ENCODE measurements at places on chromosomes 2 and 18.

- no peak for DNase-seq
Measured at GRCh38 chr2:19435815-19436214, 77.4 kb upstream of the OSR1 start.

DNA sequence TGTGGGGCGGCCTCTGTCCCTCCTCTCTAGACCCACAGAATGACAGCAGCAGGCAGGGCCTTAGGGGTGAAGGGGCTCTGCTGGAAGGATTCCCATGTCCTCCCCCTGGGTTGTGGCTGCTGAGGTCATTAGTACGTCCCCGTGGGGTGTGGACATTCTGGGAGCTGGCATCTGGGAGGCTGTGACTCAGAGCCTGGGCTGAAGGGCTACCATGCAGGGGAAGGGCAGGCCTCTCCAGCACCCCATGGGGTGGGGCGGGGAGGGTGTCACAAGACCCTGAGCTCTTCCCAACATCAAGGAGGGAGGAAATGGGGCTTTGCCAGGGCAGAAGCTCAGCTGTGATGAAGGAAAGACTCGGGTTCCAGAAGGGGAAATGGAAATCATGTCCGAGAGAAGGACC lies 105.8 kb upstream of the SMAD2 start:
- no peak for DNase-seq

DNA sequence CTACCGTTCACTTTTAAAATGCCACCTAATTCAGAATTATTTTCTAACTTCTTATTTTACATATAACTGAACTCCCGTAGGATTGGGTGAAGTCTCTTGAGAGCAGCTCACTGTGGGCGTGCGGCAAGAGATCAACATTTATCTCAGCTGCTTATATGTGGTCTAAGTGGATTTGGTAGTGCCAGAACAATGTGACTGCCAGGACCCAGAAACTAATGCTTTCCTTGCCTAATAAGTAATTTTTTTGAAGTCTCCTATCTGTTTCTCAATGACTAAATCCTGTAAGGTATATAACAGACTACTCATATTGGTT lies 11.2 kb upstream of the NFE2L2 start:
- no peak for DNase-seq

- DNase-seq = no peak
Measured at GRCh38 chr2:133765658-133766057, 197.4 kb upstream of the NCKAP5 start.

- DNase-seq = no peak
Measured at GRCh38 chr2:98479959-98480524, 35.4 kb downstream of the INPP4A start.

DNA sequence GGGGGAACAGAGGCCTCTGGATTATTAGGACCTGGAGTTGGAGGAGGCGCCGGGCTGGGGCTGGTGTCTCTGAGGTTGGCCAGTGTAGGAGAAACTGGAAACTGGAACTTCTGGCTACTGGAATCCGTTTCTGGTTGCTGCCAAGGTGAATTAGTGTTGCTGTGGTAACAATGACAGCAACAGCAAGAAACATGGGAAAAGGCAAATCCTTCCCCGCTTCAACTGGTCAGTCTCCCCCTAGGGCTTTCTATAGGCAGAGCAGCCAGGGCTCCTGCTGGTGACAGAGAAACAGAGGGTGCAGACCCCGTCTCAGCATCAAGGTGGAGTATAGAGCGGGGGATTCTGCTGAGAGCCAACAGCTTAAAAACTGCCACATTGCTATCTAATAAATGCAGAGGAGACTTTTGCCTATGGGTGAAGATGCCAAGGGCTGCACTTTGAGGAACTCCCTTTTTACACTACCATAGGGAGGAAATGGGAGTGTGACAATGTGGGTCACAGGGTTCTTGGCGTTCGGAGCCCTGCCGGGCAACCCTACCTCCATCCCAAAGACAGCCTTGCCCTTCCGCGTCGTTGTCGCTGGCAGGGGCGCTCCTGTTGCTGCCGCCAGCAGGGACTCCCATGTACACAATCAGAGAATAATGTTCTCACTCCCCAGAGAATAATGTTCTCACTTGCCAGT lies 81.4 kb upstream of the CABLES1 start:
- peak; percentile 51 for DNase-seq

DNA sequence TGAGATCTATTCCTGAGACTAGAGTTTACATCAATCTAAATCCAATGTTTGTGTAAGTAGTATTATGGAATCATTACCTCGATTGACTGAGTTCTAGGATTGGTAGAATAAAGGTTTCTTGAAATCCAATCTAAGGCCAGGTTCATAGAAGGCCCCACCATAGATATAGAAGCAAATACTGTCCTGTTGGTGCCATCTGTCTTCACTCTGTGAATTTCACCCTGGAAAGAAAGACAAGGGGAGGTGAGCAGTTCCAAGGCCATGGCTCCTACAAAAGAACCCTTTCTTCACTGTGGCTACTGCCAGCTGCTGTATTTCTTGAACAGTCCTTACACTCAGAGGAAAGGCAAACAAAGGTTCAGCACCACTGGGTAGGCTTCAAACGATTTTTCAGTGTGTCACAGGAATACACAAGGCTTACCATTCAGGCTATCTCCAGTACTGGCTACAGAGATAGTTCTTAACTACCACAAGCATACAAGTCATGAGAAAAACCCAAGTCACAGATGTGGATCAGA lies 137.0 kb downstream of the LRP2 start:
- DNase-seq = no peak

DNA sequence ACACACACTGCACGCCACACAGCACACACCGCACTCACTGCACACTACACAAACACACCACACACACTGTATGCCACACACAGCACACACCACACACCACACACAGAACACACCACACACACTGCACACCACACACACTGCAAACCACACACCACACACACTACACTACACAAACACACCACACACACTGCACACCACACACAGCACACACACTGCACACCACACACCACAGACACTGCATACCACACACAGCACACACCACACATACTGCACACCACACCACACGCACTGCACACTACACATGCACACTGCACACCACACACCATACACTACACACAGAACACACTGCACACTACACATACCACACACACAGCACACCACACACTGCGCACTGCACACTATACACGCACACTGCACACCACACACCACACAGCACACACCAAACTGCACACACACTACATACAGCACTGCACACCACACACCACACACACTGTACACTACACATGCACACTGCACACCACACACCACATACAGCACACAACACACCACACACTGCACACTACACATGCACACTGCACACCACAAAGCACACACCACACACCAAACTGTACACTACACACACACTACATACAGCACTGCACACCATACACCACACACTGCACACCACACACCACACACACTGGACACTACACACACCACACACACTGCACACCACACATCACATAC lies 59.6 kb downstream of the ASB1 start:
- no peak for DNase-seq

DNA sequence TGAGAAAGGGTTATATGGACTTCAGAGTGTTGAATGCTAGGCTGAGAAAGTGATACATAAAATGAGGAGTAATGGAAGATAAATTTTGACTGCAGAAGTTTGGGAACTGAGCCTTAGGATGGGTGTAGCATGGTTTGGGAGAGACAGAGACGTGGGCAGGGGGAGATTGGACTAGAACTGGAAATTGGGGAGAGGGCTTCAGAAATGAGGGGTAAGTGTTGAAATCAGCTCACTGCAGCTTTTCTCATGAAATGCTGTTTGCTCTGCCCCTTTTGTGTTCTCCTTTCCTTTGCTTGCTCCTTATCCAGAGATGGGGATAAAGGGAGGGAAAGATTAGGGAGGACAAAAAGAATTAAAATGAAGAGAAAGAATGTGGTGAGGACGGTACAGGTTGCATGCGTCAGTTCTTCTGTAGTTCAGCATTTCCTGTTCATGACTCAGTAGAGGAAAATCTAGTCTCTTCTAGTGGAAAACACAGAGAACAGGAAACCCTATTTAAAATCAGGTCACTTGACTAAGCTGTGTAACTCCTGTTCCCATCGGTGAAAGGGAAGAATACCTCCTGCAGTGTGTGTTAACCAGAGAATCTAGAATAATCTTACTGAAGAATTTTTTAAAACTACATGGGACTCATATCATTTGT lies 105.6 kb downstream of the CRIM1 start:
- DNase-seq = no peak

- no peak for DNase-seq
Measured at GRCh38 chr2:215722986-215723630, 287.2 kb upstream of the FN1 start.

- DNase-seq = no peak
Measured at GRCh38 chr18:54163453-54163852, 61.0 kb downstream of the MBD2 start.

DNA sequence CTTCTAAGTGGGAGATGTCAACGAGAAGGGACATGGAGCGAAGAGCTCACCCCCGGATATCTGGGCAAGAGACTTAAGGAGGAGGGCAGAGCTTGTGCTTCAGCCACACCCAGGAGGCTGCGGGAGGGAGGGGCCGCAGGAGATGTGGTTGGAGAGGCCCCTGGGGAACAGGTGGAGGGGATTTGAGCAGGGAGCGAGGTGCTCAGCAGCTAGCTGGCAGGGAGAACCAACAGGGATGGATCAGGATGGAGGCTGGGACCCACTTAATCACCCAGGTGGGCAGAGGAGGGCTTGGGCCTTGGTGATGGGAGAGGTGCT lies 78.3 kb downstream of the MBP start:
- no peak for DNase-seq

DNA sequence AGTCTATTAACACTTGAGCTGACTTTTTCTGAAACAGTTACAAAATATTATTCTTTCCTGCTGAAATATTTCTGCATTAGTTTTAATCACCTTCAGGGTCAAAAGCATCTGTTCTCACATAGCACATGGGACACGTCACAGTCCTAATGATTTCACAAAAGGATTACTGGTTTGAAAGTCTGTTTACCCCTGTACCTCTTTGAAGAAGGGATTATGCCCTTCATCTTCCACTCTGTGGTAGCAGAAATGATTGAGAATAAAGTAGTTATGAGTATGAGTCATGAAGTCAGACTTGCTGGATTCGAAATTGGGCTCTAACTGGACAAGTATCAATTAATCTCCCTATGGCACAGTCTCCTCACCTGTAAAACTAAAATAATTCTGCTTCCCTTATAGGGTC lies 121.2 kb downstream of the SATB2 start:
- no peak for DNase-seq

DNA sequence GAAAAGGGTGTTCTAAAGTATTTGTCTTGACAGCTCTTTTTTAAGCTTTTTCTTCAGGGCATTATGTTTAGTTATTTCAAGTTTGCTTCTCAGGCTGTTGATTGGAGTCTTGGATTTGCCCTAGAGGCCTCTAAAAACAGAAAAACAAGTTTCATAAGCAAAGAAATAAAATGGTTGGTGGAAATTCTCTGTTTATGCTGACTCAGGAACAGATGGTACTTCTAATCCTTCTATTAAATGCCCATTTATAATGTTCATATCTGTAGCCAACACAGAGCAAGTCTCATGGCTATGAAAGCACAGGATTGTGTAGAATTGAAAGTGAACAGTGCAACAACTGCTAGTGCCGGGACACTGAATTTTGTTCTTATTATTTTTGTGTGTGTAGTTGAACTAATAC lies 60.4 kb downstream of the KCNJ3 start:
- DNase-seq = no peak

- DNase-seq = no peak
Measured at GRCh38 chr2:22274661-22275060, 1110.3 kb upstream of the KLHL29 start.

- peak; percentile 26 for DNase-seq
Measured at GRCh38 chr2:170221317-170222288, 43.7 kb downstream of the MYO3B start.

DNA sequence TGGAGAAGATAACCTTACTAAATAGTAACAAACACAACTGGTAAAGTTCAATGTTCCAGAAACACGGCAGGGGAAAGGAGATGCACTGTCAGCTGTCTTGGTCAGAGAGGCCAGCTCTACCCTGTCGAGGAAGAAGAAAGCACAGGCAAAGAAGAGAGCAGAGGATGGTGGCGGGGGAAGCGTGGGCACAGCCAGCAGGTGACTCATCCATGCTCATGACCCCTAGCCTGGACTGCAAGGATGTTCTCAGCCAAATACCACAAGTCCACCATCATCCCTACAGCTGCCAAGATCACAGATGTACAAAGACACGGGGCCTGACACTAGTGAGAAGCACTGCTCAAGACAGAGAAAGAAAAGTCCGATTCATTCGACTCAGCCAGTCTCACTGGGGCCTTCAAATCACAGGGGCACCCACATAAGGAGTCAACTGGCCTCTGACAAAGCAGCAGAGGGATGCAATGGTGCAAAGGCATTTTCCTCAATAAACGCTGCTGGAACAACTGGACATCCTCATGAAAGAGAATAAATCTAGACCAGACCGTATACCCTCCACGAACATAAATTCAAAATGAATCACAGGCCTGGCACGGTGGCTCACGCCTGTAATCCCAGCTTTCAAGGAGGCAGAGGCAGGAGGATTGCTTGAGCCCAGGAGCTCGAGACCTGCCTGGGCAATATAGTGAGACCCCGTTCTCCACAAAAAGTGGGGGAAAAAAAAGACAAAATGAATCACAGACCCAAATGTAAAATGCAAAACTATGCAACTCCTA lies 5.6 kb downstream of the DTYMK start:
- DNase-seq = no peak

DNA sequence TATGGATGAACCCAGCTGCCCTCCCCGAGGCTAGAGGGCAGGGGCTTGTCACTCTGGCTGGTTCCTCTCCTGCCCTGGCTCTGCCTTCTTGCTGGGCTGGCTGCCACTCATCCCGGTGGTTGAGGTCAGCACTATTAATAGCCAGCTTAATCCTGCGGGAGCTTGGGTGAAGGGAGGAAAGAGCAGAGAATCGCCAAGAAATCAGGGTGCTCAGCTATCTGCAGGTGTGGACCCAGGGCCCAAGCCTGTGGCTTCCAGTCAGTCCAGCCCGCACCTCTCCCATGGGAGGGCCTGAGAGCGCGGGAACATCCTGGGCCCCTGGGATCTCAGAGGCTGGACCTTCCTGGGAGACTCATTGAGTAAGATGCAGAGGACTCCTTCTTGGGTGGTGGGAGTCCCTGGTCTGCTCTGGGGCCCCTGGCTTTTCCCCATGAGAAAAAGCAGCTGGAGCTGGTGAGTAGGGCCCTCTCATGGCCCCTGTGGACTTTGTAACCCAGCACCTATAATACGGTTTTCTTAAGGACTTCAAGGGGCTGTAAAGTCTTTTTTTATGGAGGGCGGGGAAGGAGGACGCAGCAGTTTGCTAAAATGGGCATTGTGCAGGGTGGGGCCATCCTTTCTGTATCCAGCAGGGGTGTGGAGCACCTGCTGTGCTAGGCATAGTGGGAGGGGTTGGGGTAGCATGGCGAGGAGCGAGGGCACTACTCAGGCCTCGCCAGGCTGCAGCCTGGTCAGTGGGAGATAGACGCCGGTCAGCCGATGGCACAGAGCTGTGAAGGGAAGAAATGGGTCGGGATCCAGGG lies 27.4 kb upstream of the CNNM3 start:
- no peak for DNase-seq

DNA sequence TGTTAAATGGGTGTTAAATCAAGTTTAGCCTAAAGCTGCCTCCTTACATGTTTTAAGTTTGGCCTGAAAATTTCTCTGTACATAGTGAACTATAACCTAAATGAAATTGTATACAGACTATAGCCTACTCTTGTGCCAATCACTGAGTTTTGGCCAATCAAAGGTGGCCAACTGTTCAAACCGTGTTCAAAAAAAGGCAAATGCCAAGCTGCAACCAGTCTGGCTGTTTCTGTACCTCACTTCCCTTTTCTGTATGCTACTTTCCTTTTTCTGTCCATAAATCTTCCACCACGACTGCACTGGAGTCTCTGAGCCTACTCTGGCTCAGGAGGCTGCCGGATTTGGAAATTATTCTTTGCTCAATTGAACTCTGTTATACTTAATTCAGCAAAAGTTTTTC lies 121.0 kb downstream of the SPOPL start:
- no peak for DNase-seq

- no peak for DNase-seq
Measured at GRCh38 chr18:32010124-32010721, 8.4 kb upstream of the RNF125 start.
